ENCODE measurements at places on chromosomes 6 and 20. TPM values are rescaled to one million over a fixed set of nuclear protein-coding genes. Genes with fewer than 3 reads are reported as not detected.

RSPO3 gene
- 0.47 TPM for total RNA-seq

LIME1 gene
- 3.6 TPM for total RNA-seq

C20orf144 gene
- not detected for total RNA-seq

DNA sequence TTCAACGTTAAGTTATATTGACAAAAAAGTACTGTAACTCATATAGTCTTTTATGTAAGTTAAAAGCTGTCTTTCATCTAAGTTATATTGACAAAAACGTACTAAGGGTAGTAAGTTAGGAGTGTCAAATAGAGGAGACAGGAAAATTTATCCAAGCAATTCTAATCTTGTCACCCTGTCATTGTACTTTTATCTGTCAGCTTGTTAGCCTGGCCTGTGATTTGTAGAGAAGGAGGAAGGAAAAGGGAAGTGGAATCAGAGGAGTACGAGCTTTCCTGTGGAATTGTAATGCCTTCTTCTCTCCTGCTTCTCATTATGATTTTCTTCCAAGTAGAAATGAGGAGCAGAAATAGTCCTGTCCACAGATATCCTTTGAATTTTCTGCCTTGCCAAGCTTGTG, 18.8 kb downstream of the KCTD20 start:
- no peak for DNase-seq

DNA sequence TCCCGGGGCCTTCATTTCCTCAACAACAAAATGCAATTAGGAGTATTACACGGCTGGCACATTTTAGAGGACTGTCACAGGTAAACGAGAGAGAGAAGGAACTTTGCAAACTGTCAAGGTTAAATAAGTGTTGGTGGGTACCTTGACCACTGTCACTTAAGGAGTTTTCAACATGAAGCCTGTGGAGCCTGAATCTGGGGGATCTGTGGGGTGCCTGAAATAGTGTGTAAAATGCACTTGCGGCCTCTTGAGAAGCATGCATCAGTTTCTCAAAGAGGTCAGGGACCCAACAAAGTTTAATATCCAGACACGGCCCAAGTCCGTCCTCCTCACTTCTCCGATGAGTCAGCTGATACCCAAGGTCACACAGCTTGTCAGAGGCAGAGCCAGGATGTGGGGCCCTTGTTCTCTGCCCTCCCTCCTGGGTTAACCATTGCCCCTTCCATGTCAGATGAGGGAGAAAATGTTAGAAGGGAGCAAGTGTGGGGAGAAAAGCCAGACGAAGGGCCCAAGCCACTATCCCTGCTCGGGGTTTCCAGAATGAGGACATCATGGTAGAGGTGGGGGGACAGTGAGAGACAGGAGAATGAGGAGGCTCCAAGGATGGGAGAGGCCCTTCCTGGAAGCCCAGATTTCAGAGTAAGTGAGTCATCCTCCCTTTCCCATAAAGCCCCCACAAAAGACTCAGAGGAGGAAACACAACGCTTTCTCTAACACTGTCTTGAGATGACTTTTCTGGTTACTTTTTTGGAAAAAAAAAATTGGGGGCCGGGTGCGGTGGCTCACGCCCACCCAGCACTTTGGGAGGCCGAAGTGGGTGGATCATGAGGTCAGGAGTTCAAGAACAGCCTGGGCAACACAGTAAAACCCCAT, 42.2 kb downstream of the C6orf132 start:
- DNase-seq: no peak

GRCh38 chr20:9945408-9945807, 89.4 kb upstream of the ANKEF1 start:
- no peak for DNase-seq

DNA sequence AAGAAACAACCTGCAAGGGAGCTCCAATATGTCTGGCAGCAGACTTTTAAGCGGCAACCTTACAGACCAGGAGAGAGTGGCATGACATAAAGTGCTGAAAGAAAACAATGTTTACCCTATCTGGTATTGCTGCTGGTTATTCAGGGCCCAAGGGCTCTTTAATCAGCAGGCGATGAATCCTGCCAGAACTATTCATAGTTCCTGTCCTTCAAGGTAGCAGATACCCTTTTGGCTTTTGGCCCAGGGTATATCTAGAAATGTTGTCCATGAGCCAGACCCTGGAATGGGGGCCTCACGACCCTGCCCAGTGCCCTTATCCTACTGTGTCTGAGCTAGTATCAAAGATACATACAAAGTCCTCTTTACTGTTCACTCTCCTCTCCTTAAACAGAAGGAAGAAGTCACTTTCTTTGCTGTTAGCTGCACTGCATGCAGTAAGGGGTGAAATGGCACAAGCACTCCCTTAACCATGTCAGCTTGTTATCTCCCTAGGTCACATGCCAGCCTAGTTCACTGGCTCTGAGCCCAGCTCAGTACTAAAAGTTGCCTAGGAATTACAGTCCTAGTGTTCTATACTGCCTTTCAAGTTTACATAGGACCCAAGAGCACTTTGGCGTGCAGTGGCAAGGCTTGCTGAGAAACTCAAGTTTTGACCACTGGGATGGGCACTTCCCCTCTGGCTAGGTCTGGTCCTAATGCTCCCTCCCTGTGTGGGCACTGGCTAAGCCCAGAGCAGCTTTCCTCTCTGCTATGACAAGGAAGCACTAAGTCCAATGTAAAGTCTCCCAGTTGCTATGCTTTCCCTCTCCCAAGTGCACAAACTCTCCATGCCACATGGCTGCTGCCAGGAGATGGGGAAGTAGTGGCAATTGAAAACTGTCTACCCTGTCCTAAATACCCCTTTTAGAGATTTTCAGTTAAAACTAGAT, 122.0 kb downstream of the HTR1B start:
- peak; percentile 71 for DNase-seq

DNA sequence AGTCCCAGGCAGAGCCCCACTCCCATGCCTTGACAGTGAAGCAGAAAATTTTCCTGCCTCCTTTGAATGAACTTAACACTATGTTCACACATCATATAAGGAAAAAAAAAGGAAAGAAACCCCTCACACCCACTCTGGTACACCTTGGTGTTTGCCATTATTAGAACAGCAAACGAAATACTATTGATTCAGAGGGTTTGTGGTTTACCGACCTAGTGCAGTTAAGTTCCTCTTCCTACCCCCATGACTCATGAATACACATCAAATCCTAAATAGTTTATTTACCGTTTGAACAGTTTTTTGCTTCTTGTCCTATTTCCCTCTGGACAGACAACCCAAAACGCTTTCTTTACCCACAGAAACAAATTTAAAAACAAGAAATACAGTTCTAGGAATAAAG, 237.7 kb downstream of the FOXA2 start:
- DNase-seq: no peak
